DMS 273 treated with DMSO at 0.1 percent for 48 hours (cell line): ENCODE measurements at places on chromosomes 5 and 9.

DNA sequence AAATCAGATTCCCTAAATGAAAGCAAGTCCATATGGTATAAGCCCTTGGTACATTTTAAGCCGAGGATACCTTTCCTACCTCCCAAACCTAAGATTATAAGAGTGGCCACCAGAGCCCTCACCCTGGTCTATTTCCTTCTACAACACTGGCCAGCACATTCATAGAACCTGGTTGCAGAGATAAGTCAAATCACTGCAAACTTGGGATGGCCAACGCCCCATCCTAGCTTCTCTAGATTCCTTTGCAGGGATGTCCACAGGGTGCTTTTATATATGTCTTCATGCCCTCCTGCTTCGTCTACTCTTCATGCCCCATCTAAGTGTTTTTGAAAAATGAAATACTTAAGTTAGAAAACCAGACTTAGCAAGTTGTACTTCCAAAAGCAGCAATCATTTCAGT lies 41.8 kb downstream of the SH3RF2 start:
- no peak for DNase-seq

DNA sequence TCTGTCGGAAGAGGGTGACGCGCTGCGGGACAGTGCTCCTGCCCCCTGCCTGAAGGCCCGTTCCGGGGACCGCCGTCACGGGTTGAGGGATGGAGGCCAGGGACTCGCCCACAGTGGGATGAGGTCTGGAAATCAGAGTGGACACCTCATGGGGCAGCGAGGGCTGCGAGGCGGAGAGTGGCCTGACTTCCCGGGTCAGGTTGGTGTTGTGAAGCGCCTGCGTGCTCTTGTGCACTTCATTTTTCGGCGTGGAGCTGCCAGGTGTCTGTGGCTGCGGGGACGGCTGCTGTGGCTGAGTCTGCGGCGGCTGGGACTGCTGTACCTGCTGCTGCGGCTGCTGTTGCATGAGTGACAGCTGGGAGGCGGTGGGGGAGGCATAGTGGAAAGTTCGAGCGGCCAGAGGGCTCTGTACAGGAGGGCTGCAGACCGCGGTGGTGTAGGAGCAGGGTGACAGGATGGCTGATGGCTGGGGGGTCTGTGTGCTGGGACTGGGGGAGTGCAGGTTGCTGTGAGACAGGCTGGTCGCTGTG lies 434.1 kb downstream of the HCN1 start:
- DNase-seq: no peak

DNA sequence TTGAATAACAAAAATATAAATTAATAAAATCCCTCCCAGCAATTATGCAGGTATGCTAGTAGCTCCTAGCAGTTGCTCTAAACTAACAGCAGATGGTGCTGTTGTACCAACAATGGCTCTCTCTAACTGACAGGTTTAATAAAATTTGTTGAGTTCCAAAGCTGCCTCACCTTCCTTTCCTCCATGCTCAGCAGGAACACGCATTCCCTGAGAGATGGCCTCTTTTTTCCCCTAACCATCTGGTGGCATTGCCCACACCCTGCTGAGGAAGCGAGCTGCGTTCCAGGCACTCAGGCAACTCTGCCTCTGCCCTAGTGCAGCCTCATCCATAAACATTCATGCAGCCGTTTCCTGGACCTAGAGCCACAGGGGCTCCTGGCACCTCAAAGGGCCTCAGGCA lies 106.2 kb downstream of the KLHL3 start:
- peak; percentile 46 for DNase-seq

GRCh38 chr5:91641730-91642350 lies 258.7 kb upstream of the ARRDC3 start:
- DNase-seq: no peak
